ENCODE measurements at places on chromosomes 2 and 18.

GRCh38 chr2:55309446-55309845, 40.4 kb upstream of the MTIF2 start:
- no peak for DNase-seq

GRCh38 chr2:240464514-240465241, 29.2 kb downstream of the GPC1 start:
- DNase-seq: no peak

DNA sequence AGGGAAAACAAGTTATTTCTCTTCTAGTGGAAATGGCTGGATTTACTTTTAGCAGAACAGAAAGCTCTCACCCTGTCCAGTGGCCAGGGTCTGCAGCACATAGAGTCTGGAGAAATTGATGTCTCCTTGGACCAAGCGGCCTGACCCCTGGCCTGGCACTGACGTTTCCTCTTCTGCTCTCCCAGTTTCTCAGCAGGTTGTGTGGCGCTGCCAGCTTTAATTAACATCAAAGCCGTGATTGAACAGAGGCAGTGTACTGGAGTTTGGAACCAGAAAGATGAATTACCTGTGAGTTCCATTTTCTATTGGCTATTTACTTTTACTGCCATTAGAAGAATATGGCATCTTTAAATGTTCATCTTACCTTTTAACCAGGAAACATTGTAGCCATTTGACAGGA, 20.9 kb downstream of the CD8A start:
- no peak for DNase-seq

- no peak for DNase-seq
Observed at GRCh38 chr18:11975723-11976122, 5.6 kb upstream of the IMPA2 start.

DNA sequence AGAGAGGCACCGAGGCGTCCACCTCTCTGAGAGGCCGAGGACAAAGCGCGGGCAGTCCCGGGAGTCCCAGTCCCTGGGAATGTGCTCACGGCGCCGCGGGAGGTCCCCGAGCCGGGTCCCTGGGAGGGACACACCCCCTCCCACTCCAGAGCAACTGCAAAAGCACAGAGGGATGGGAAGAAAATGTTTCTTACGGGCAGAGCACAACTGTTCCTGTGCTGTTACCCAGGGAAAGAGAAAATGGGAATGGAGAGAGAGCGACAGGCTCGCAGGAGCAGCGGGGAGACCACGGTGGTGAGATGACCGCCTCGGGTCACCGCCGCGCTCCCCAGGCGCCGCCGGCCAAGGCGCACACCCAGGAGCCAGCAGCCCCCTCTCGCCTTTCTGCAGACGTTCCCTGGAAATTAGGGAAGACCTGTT, 1.2 kb upstream of the BCL11A start:
- no peak for DNase-seq

DNA sequence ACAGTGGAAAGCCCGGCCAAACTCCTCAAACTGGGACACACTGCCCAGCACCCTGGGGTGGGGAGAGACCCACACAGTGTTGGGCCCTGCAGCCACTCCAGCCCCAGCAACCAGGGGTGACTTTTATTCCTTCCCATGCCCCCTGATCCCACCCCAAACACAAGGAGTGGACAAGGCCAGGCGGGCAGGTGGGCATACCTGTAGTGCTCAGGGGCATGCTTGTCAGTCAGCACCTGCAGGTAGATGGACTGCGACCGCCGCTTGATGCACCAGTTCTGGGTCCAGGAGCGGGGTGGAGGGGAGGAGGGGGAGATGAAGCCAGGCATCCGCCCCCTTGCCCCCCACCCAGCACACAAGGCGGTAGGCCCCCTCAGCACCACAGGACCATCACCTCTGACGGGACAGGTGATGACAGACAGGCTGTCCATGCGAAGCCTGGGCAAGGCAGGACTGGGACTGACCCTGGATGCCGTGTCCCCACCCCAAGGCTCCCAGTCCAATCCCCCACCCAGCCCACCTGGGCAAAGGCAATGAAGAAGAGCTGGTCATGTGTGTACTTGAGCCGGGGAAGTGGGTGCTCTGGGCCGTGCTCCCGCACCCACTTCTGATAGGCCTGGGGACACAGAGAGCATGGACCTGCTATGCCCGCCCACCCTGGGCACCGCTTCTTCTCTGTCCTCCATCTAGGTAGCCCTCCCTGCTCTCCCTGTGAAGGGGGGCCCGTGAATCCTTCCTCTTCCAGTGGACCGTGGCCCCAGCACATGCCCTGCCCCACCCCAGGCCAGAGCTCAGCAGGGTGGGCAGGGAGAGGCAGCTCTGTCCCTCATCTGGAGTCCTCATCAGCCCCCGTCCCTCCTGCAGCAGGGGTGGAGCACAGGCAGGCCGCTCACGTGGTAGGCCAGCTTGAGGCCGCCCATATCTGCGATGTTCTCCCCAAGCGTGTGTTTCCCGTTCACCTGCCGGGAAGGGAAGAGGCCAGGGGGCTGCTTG, 7.1 kb downstream of the ECEL1 start:
- no peak for DNase-seq

DNA sequence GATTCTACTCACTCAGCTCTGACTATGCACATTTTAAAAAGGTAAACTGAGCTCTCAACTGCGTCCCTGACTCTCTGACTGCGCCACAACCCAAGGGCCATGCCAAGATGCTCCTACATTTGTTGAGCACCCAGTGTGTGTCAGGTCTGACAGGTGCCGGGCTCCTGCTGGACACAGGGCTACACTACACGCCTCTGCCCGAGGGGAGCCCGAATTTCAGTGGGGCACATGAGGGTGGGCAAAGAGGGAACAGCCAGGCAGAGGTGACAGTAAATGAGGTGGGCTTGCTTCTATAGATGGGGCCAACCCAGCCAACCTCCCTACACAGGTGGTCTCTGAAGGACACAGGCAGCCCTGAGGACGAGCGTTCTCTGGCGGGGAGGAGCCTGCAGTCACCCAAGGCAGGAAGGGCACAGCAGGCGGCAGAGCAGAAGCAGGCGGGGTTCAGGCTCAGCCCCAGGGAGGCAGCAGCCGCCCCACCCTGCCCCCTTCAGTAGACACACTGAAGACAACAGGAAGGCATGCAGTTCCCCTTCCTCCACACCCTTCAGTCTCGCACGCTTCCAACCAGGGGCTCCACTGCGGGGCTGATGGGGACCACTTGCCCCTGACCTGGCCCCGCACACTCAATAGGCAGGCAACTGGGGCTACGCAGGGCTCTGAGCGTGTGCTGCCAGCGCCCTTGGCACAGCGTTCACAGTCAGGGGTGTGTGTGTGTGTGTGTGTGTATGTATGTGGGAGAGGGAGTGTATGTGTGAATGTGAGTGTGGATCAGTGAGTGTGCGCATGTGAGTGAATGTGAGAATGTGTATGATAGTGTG, 98.4 kb downstream of the UXS1 start:
- peak; percentile 86 for DNase-seq

DNA sequence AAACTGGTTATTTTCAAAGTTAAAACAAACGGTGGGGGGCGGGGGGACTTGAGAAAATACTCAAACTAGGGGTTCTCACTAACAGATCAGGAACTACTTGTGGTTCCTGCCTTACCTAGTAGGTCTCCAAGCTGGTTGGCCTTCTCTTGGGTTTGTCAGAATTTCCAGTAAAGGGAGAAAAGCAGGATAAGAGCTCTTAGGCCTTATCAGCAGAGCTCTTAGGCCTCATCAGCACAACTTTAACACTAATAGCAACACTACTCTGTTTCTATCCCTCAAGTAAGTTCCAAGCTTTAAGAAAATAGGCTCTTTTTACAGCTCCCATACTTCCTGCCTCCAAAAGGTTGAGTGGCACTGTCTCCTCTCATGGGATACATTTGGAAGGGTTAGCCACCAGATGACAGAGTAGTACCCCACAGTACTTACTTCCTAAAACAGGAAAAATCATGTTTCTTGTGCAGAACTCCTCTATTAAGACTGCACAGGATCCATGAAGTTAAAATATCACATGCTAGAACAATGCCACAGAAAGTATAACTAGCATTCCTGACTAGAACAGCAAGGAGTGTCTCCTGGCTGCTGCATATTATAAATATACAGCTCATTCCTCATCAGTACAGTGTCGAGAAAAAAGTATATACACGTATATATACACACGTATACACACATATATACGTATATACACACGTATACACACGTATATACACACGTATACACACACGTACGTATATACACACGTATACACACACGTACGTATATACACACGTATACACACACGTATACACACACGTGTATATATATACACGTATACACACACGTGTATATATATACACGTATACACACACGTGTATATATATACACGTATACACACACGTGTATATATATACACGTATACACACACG, 6.1 kb downstream of the FBXO11 start:
- DNase-seq: no peak

DNA sequence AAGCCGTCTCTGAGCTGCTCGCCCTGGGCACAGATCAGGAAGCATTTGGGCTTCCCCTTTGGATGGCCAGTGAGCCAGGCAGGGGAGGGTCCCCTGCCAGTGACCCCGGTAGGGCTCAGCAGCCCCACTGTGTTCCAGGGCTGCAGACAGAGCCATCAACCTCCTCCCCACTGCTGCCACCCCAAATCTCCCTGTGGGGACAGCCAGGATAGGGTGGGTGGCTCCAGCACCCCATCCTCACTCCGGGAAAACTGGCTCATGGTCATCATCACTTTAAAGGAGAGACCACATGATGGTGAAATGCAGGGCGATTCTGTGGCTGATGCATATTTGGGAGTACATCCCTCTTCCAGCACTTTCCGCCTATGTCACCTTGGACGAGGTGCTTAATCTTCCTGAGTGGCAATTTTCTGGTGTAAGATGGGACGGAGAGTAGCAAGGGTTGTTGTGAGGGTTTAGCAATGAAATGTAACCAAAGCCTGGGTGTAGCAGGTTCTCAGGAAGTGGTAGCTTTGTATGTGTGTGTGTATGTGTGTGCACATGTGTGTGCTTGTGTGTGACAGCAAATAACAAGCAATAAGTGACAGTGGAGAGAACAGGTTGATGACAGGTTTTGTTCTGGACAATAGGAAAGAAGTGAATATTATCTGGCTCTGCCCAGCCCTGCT, 61.8 kb downstream of the ACAA2 start:
- DNase-seq: peak; percentile 23

- no peak for DNase-seq
Observed at GRCh38 chr18:8368512-8369217, 240.6 kb upstream of the RAB12 start.

DNA sequence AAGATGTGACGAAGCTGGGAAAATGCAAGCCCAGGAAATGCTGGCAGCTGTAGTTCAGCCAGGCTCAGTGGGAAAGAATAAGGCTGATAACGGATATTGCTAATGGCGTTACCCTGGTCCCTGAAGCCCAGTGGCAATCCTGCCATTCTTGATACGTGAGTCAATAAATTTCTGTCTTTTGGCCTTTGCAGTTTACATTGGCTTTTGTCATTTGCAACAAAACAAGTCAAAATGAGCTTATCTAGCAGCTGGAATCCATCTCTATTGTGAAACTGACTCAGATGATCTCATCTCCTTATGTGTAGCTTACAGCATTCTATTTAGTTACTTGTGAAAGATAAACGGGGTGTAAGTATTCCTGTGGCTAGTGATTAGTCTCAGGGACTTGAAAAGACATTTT, 43.8 kb downstream of the ARL6IP6 start:
- DNase-seq: no peak

- no peak for DNase-seq
Observed at GRCh38 chr18:75349668-75350511, 77.6 kb downstream of the SMIM21 start.

All from Jurkat, Clone E6-1 (cell line).